ENCODE measurements at places on chromosomes 5 and 9. TPM values are rescaled to one million over a fixed set of nuclear protein-coding genes. Genes with fewer than 3 reads are reported as not detected.

The MEGF10 gene
- 15.5 TPM for total RNA-seq

The PLCXD3 gene
- total RNA-seq, result not detected

The TMEM171 gene
- 2.3 TPM for total RNA-seq

The MLANA gene
- total RNA-seq, result not detected

The CER1 gene
- not detected for total RNA-seq

The CCDC192 gene
- not detected for total RNA-seq

The RFK gene
- 26.0 TPM for total RNA-seq

The GPX8 gene
- total RNA-seq, result 70.8 TPM

All from glomerular endothelial cell (primary cell).